ENCODE measurements at places on chromosomes 7 and 10.

DNA sequence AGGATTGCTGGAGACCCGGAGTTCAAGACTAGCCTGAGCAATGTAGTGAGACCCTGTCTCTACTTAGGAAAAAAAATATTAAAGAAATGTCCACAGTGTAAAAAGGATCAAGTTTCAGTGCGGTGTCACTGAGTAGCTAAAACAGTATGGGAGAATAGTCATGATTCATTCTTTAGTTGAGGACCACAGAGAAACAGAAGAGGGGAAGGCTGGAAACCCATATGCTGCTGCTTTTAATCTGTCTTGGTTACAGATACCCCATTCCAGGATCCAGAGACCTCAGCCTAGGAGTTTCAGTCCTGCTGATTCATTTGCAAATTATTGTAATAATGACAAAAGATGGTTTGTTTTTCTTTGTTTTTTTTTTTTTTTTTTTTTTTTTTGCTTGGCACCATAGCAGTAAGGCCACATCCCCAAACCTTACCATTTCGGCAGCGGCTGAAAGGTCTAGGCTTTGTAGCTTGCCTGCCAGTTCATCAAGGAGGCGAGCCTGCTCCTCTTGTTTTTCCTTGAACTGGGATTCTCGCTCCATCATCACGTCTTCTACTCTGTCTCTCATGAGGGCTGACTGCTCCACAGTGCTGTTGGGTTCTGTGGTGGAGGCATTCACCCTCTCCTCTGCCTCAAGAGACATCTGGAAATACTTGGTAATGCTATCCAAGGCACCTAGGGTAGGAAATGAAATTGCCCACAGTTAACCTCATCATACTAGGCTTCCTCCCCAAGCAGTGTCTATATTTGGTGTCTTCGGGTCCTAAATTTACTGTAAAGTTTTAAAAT lies 44.2 kb downstream of the DLD start:
- no peak for DNase-seq

- no peak for DNase-seq
These were observed 1.1 kb upstream of the MACC1 start for GRCh38 chr7:20218279-20218678.

DNA sequence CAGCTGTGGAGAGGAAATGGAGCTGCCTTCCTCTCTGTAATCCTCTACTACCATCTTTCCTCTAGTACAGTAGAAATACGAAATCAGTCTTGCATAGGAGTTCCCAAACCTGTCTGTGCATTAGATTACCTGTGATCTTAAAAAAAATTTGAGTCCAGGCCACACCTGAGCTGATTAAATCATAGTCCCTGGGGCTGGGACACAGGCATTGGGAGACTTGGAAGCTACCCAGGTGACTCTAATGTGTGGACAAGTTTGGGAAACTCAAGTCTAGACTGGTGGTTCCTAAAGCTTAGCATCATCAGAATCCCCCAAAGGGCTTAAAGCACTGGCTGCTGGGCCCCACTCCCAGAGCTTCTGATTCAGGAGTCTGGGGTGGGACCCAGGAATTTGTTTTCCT lies 152.7 kb upstream of the GLI3 start:
- DNase-seq = no peak

DNA sequence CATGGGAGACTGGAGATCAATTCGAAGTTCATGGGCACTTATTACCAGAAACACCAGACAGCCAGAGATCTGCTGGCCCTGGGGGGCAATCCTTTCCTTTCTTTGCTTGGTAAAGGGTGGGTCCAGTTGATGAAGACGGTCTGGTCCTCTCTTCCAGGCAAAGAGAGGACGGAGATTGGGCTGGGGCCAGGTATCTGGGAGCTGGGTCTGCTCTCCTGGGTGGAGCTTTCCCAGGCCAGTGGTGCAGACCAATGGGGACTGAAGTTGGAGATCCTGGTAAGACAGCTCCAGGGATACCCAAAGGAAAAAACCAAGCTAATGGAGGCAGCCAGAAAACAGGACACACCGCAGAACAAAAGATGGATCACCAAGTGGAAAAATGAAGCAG lies 18.3 kb downstream of the NOD1 start:
- DNase-seq = no peak

- no peak for DNase-seq
These were observed 65.1 kb downstream of the PAXIP1 start for GRCh38 chr7:154937837-154938236.

- no peak for DNase-seq
These were observed 236.0 kb downstream of the INHBA start for GRCh38 chr7:41466760-41467384.

- DNase-seq = no peak
These were observed 154.1 kb downstream of the NRP1 start for GRCh38 chr10:33180390-33180789.

DNA sequence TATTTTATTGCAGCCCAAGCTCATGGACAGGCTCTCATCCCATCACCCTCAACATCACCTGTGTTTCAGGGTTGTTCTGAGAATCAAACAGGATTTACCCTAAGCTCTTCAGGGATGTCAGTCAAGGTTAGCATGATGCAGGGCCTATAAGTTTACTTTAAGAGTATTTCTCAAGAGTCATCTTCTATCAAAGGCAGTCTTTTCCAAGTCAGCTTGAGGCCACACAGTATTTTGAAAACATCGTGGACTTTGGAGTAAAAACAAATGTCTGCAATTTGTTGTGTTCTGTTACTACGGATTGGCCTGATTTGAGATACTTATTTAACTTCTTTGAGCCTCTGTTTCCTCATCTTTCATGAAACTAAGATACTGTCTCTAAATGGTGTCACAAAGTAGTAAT lies 42.0 kb upstream of the NRP1 start:
- no peak for DNase-seq

- DNase-seq = no peak
These were observed 275.3 kb downstream of the NRG3 start for GRCh38 chr10:82150123-82150900.

- DNase-seq = no peak
These were observed 94.9 kb downstream of the TMEM130 start for GRCh38 chr7:98774884-98775283.

Measured in germinal center (tissue), 1 donor.